NCI-H1694 treated with DMSO at 0.1 percent for 48 hours (cell line): ENCODE measurements at places on chromosomes 2 and 18.

DNA sequence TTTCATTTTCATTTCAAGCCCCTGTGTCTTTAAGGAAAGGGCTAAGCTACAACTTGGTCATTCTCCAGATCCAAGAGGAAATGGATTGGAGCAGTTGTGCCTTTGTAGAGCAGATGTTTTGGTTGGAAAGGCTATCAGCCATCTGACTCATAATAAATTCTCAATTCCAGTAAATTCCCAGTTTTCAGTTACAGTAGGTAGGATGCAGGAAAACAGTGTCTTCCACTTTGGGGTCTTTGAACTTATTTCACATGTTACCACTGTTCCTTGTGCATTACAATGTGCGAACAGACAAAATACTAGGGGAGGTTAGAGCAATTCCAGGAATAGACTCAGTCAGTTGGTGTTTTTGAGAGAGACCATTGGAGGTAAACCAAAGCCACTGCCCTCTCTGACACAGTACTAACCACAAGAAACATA is 211.9 kb downstream of the BABAM2 start:
- DNase-seq: no peak

- DNase-seq: no peak
Measured at GRCh38 chr18:62196079-62196478, 9.0 kb downstream of the RELCH start.

- DNase-seq: no peak
Measured at GRCh38 chr18:37721544-37722522, 156.2 kb upstream of the CELF4 start.

GRCh38 chr18:36532815-36533214 is 235.3 kb downstream of the FHOD3 start:
- DNase-seq: no peak

- no peak for DNase-seq
Measured at GRCh38 chr18:32612651-32613050, 142.0 kb upstream of the GAREM1 start.

DNA sequence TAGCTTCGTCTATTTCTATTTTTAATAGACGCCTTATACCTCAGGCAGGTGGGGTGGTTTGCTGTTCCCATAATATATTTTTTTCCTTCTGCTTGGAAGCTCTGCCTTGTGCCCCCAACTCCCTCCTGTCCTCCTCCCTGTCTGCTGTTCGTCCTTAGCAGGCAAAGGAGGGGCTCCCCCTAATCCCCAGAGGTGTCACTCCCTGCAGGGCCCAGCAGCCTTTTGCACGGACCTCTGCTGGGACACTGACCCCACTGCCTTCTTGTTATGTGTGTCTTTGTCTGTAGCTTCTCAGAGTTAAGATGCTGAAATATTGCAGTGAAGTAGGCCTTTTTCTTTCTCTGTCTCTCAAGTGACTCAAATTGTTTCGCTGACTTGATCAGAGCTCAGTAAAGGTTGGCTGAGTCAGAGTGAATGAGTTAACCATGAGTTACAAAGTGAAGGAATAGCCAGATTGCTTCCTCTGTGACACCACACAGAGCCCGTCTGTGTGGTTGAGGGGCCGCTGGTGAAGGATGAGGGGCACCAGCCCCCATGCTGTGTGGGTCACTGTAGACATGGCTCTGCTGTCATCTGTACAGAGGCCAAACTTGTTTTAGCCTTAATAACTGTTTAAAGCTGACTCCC is 47.7 kb downstream of the PRKCE start:
- no peak for DNase-seq

GRCh38 chr2:24336811-24337210 is 23.5 kb downstream of the ITSN2 start:
- no peak for DNase-seq

DNA sequence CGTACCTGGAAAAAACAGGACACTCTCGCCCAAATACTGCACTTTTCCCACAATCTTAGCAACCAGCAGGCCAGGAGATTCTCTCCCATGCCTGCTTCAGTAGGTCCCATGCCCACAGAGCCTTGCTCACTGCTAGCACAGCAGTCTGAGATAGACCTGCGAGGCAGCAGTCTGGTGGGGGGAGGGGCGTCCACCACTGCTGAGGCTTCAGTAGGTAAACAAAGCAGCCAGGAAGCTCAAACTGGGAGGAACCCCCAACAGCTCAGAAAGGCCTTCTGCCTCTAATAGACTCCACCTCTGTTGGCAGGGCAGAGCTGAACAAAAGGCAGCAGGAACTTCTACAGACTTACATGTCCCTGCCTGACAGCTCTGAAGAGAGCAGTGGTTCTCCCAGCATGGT is 1202.8 kb upstream of the ACVR2A start:
- DNase-seq: no peak

- DNase-seq: no peak
Measured at GRCh38 chr18:8249811-8250210, 359.4 kb upstream of the RAB12 start.

GRCh38 chr2:20397811-20398447 is 47.3 kb upstream of the PUM2 start:
- DNase-seq: no peak

GRCh38 chr2:145715601-145716000 is 1195.7 kb upstream of the ZEB2 start:
- no peak for DNase-seq

DNA sequence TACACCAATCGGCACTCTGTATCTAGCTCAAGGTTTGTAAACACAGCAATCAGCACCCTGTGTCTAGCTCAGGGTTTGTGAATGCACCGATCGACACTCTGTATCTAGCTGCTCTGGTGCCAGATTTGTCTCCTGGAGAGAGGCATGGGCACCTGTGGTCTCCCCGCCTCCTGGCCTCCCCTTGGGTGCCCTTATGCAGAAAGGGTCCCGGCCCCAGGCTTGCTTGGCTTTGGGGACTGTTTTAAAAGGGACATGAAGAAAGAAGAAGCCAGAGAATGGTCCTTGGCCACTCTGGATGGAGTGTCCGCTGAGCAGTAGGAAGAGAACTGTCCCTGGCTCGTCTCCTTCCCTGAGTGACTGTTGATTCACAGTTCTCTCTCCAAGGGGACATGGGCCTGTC is 11.5 kb upstream of the ALPP start:
- no peak for DNase-seq

GRCh38 chr2:62435720-62436119 is 70.3 kb downstream of the TMEM17 start:
- no peak for DNase-seq

- DNase-seq: no peak
Measured at GRCh38 chr2:39475006-39475405, 37.9 kb upstream of the MAP4K3 start.

GRCh38 chr2:187529977-187530721 is 24.1 kb downstream of the TFPI start:
- no peak for DNase-seq

DNA sequence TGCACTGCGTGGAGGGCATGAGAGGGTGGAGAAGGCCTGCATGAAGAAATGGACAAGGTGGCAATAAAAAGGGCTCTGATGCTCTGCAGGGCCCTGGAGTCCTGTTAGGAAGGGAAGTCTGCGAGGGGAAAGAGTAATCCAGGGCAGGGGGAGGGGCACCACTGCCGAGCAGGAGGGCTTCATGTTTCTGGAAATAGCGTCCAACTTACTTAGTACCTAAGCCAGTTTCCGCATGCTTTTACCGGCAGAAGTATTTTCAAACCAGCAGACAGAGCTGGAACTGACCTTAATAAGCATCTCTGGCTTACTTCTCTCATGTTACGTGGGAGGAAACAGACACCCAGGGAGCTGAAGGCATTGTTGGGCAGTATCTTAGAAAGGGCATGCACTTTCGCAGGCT is 156.7 kb downstream of the GALNT14 start:
- DNase-seq: no peak

DNA sequence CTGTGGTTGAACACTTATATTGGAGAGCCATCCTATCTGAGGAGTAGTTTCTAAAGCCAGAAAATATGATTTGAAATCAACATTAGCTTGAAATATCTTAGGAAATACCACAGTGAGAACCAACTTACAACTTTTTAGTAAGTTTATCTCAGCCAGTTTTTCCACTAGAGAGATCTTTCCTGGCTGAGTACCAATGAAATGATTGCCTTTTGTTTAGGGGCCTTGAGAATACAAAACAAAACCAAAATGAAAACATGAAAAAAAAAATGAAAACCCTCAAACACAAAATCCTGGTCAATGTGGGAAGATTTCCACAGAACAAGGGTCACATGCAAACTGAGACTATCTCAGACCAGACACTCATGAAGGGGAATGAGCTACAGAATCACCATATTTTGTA is 429.0 kb downstream of the SETBP1 start:
- no peak for DNase-seq

DNA sequence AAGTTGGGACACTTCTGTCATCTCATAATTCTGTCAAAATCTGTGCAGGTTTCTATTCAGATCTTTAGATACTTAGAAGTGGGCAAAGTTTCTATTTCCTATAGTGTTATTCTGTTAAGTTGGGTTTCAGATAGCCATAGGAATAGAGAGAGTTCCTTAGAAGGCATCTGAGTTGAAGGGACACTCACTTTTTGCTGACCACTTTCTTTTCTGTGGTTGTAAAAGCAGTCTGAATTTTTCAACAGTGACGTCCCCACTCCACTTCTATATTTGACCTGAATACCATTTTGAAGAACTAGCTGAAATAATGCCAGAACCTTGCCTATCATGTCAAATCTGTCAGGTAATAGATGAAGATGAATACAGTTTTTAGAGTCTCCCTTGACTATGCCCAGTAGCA is 267.3 kb downstream of the SPAG16 start:
- DNase-seq: no peak

- no peak for DNase-seq
Measured at GRCh38 chr2:227412877-227413276, 25.1 kb upstream of the SCYGR1 start.

GRCh38 chr18:63119647-63120046 is 199.9 kb downstream of the BCL2 start:
- DNase-seq: peak; percentile 33

- DNase-seq: no peak
Measured at GRCh38 chr2:113705982-113706523, 50.4 kb downstream of the SLC35F5 start.

DNA sequence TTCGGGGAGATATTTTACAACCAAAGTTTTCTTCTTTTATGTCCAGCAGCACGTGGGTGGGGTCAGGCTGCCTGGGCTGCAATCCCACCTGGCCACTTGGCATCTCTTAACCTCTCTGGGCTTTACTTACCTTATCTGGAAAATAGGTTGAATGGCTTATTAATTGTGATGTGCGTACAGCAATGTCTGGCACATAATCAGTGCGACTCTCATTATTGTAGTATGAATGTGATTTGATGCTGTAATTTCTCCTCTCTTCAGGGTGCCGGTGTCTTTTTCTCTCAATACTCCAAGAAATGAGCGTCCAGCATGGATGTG is 2.0 kb upstream of the ZAP70 start:
- no peak for DNase-seq
